B cell (primary cell): ENCODE measurements at places on chromosomes 12 and 14. TPM values are rescaled to one million over a fixed set of nuclear protein-coding genes. Genes with fewer than 3 reads are reported as not detected.
A peak's percentile ranks its signal among the peaks of the same experiment; 100 is the strongest.

DNA sequence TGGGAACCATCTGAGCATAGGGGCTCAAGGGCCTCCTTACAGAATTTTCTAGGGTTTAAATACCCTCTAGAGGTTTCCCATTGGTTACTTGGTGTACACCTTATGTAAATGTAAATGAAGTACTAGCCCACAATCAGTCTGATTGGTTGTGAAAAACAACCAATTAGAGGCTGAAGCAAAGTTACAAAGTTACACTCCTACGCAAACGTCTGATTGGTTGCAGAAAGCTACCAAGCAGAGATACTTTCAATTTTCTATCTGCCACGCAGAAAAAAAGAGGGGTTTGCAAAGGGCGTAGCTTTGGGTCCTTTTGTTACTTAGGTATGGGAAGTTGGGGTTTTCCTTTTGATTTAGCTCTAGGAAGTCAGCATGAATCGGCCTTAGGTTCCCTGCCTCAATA, 1.8 kb upstream of the TMEM19 start:
- H3K36me3 ChIP-seq: no peaks in the 10 kb centered on the region
- peaks cover 36% of the 10 kb centered on the region for H3K4me1 ChIP-seq
- DNase-seq: peak; percentile 52
- no peaks in the 10 kb centered on the region for H3K27me3 ChIP-seq
- H3K4me3 ChIP-seq: peak overlapping the region; percentile 29

DNA sequence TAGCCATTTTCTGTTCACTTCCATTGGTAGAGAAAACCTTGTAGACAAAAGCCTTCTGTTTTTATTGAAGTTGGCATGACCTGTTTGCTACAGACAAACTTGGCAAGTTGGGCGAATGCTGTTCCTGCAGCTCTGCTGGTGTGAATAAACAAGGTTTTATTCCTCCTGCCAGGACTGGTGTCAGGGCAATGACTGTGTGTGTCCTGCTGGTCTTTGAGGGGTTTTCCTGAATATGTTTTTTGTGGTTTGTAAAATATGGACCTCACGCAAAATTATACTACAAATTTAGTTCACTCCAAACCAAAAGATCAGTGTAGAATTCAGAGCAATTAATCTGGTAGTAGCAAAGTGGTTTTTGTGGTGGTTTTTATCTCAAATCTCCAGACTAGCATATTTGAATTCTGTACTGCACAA, 140.8 kb downstream of the ERC1 start:
- no peak overlapping the region for H3K27ac ChIP-seq
- DNase-seq: no peak
- no peaks in the 10 kb centered on the region for H3K27me3 ChIP-seq
- H3K4me3 ChIP-seq: no peak overlapping the region
- no peaks in the 10 kb centered on the region for H3K4me1 ChIP-seq
- no peaks in the 10 kb centered on the region for H3K36me3 ChIP-seq

- no peaks in the 10 kb centered on the region for H3K36me3 ChIP-seq
- DNase-seq: no peak
- H3K27ac ChIP-seq: no peak overlapping the region
- H3K4me1 ChIP-seq: no peaks in the 10 kb centered on the region
- no peak overlapping the region for H3K4me3 ChIP-seq
- no peaks in the 10 kb centered on the region for H3K27me3 ChIP-seq
Observed at GRCh38 chr12:27639265-27639664, 57.0 kb upstream of the REP15 start.

DNA sequence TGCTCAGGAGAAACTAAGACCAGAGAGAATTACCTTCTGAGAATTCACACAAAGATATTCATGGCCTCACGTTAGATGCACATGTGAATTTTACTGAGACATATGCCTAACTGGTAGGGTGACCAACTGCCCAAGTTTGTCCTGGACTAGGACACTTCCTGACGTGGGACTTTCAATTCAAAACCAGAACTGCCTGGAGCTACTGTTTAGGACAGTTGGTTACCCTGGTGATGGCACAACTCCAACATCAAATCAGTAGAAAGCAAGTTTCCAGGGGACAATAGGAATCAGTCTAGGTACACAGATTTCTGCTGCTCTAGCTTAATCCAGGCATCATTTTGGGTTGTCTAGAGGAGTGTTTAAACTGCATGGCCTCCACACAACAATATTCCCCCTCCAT, 178.7 kb downstream of the GXYLT1 start:
- H3K36me3 ChIP-seq: no peaks in the 10 kb centered on the region
- no peak overlapping the region for H3K27ac ChIP-seq

DNA sequence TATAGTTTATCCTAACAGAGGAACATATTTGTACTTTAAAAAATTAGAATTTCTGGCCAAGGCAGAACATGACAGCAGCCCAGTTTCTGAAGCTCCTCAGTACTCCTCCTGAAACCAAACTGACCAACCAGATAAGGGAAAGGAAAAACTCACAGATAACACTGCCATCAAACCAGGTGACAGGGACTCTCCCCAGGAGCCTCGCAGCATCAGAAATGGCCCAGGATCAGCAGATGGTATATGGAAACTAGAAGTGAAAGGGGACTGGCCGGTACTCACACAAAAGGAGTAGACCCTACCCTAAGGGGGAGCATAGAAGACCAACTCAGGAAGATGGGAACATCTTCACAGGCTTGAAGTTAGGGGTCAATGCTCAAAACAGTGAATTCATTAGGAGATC, 22.0 kb downstream of the GALC start:
- no peak for DNase-seq
- no peaks in the 10 kb centered on the region for H3K4me1 ChIP-seq
- H3K4me3 ChIP-seq: no peak overlapping the region
- no peak overlapping the region for H3K27ac ChIP-seq
- H3K27me3 ChIP-seq: no peaks in the 10 kb centered on the region

LMNTD1 gene
- not detected in 2 replicates for total RNA-seq

APOF gene
- not detected in 2 replicates for total RNA-seq

DNA sequence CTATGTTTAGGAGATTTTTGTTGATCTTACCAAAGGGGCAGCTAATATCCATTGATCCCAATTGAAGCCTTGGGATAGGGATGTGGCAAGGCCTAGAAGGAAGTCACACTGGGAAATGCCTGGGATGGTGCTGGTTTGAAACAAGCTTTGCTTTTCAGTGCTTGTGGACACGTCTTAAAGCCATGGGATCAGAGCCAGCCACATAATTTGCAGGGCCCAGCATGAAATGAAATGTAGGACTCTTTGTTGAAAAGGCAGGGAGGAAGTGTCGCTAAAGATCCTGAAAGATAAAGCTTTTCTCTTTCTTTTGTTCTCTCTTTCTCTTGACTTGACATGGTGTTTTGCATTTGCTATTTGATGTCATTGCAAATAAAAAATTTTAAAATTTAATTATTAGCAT, 5.0 kb downstream of the TTC9 start:
- no peak for DNase-seq
- H3K4me1 ChIP-seq: peaks cover 50% of the 10 kb centered on the region
- H3K4me3 ChIP-seq: no peak overlapping the region
- no peak overlapping the region for H3K27ac ChIP-seq
- peaks cover 42% of the 10 kb centered on the region for H3K36me3 ChIP-seq
- no peaks in the 10 kb centered on the region for H3K27me3 ChIP-seq

CMA1 gene
- not detected in 2 replicates for total RNA-seq

- no peak overlapping the region for H3K27ac ChIP-seq
- H3K27me3 ChIP-seq: no peaks in the 10 kb centered on the region
- no peaks in the 10 kb centered on the region for H3K36me3 ChIP-seq
- DNase-seq: no peak
Observed at GRCh38 chr14:56268673-56269072, 150.5 kb downstream of the PELI2 start.

CCDC91 gene
- 64.8 and 68.3 TPM in 2 replicates for total RNA-seq

- peak; percentile 60 for DNase-seq
- H3K27me3 ChIP-seq: no peaks in the 10 kb centered on the region
- no peak overlapping the region for H3K27ac ChIP-seq
- no peaks in the 10 kb centered on the region for H3K36me3 ChIP-seq
Observed at GRCh38 chr14:65958664-65959562, 527.3 kb upstream of the CCDC196 start.

KLHL28 gene
- 33.5 and 36.1 TPM in 2 replicates for total RNA-seq

OTOGL gene
- not detected in 2 replicates for total RNA-seq

DNA sequence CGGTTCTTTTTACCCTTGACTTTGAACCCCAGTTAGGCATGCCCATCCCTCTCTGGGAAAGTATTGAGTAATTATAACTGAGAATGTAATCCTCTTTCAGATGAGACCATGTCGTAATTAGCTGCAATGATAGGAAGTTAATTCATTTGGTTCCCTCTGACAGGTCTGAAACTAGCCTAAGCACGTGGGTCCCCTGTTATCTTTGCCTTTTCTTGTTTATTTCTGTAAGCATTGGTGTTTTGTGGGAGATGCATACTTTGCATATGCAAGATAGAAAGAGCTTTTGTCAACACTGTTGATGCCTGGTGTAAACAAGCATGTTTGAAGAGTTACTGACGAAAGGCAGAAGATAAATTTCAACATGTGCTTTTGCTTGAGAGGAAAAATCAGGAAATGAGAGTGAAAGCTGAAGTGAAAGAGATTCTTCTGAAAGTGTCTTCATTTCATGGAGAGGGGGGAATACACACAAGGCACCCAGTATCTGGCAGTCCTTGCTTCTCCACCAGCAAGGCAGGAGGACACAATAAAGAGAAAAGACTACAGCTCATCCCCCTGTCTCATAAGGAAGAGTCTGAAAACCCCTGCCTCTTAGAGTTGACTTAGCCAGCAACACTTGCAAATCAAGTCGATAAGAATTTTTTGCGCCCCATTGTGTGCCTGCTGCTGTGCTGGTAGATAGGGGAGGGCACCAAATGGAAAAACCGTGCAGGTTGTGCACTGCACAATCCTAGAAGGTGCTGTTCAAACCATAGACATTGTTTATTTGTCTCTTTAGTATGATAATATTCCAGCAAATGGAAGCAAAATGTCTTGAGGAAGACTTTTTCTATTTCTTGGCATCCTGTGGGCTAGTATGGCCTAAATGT, 77.8 kb downstream of the SLC24A4 start:
- peak; percentile 73 for DNase-seq
- H3K4me1 ChIP-seq: peaks cover 24% of the 10 kb centered on the region
- H3K27ac ChIP-seq: peak overlapping the region; percentile 64

DNA sequence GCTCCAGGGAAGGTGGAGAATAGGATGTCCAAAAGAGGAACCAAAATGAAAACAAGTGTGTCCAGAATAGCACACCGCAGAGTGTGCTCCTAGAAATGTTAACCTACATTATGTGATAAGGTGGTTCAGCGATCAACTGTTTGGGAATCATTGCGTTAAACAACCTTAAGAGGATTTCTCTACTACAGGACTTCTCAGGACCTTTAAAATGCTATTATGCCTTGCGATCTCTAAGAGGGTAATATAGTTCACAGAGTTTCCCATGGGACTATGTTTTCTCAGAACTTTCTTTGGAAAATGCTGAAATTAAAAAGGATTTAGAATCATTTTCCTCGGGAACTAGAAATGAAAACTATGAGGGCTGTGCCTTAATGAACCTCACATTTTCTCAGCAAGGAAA, 1.8 kb downstream of the GLT8D2 start:
- no peak for DNase-seq
- H3K4me1 ChIP-seq: peaks cover 5% of the 10 kb centered on the region
- H3K27ac ChIP-seq: no peak overlapping the region
- H3K4me3 ChIP-seq: no peak overlapping the region
- peaks cover 16% of the 10 kb centered on the region for H3K27me3 ChIP-seq
- no peaks in the 10 kb centered on the region for H3K36me3 ChIP-seq

CEBPE gene
- total RNA-seq: 0.37 TPM in 1 of 2 replicates, not detected in the other

DNA sequence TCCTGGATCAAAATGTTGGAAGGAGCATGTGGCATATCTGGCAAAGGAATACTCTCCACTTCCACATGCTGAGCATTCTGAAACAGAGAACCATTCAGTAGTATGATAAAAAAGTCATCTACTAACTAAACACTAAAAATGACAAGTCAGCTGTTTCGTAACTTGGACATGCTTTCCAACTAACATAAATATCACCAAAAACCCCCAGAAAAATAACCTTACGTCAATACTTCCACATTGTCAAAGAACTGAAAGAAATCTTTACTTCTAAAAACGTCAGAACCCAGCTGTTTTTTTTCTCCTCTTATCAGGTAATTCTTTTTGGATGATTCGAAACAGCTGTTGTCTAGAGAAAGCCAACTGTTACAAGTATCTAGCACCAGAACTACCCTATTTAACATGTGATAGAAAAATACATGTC, 8.2 kb downstream of the WBP11 start:
- no peak overlapping the region for H3K4me3 ChIP-seq
- no peaks in the 10 kb centered on the region for H3K4me1 ChIP-seq
- no peak for DNase-seq
- H3K27me3 ChIP-seq: no peaks in the 10 kb centered on the region

- H3K4me3 ChIP-seq: no peak overlapping the region
- peaks cover 28% of the 10 kb centered on the region for H3K4me1 ChIP-seq
- no peak overlapping the region for H3K27ac ChIP-seq
- DNase-seq: no peak
- no peaks in the 10 kb centered on the region for H3K36me3 ChIP-seq
- H3K27me3 ChIP-seq: no peaks in the 10 kb centered on the region
Observed at GRCh38 chr14:24143511-24143910, 2.1 kb upstream of the EMC9 start.

- H3K36me3 ChIP-seq: peaks cover 20% of the 10 kb centered on the region
- DNase-seq: no peak
- no peak overlapping the region for H3K27ac ChIP-seq
- H3K27me3 ChIP-seq: no peaks in the 10 kb centered on the region
- no peaks in the 10 kb centered on the region for H3K4me1 ChIP-seq
Observed at GRCh38 chr12:52061470-52062166, 8.2 kb upstream of the ATG101 start.

FAM181A gene
- not detected in 2 replicates for total RNA-seq

IAPP gene
- not detected in 2 replicates for total RNA-seq

RIN3 gene
- 123 and 124 TPM in 2 replicates for total RNA-seq

DNA sequence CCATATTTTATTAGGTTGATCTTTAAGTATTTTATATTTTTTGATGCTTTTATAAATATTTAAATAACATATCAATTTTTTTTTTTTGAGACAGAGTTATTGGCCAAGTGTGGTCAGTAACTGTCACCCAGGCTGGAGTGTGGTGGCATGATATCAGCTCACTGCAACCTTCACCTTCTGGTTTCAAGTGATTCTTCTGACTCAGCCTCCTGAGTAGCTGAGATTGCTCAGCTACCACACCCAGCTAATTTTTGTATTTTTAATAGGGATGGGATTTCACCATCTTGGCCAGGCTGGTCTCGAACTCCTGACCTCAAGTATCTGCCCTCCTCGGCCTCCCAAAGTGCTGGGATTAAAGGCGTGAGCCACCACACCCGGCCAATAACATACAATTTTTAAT, 71.1 kb downstream of the FUT8 start:
- DNase-seq: no peak
- no peak overlapping the region for H3K27ac ChIP-seq
- H3K4me3 ChIP-seq: no peak overlapping the region

- no peaks in the 10 kb centered on the region for H3K27me3 ChIP-seq
- no peak overlapping the region for H3K27ac ChIP-seq
- no peak overlapping the region for H3K4me3 ChIP-seq
- H3K36me3 ChIP-seq: no peaks in the 10 kb centered on the region
Observed at GRCh38 chr12:58883576-58884334, 36.5 kb downstream of the LRIG3 start.

- peak; percentile 73 for DNase-seq
- H3K36me3 ChIP-seq: peaks cover 36% of the 10 kb centered on the region
- no peaks in the 10 kb centered on the region for H3K27me3 ChIP-seq
- H3K27ac ChIP-seq: peak overlapping the region; percentile 98
Observed at GRCh38 chr12:105109465-105110212, 2.1 kb downstream of the WASHC4 start.

ERP29 gene
- total RNA-seq: 149 and 152 TPM in 2 replicates
